T-helper 17 cell (primary cell): ENCODE measurements at places on chromosomes 4 and X.

DNA sequence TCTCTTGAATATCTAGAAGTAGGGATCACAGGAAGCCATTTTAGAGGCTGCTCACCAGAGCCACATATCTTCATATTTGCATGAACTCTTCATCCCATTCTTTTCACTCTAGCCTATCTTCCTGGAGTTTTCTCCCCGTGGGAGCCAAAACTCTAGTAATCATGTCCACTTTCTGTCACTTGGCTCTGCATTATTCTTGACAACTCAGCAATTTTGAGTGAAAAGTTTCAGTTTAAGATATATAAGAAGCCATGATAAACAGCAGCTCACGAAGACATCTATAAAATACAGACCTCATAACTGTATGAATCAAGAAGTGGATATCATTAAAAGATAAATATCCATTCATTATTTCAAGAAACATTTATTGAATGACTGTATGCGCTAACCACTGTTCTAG lies 79.1 kb upstream of the NR0B1 start:
- DNase-seq, result no peak

DNA sequence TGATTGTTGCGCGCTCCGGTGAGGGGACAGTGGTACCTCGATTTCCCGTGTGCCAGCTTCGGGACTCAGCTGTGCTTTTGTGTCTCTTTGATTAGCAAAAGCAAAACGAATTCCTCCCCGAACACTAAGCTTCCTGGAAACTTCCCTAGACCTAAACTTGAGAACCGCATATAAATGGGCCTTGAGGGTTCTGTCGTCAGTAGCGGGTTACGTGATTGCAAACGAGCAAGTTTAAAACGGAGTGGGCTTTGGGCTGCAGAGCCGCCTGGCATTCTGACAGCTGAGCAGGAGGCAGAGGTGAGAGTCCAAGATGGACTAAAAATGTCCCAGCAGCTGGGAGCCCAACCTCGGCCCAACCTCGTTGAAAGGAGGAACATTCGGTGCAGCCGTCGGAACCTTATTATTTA lies 1.2 kb upstream of the TAPT1 start:
- no peak for DNase-seq

DNA sequence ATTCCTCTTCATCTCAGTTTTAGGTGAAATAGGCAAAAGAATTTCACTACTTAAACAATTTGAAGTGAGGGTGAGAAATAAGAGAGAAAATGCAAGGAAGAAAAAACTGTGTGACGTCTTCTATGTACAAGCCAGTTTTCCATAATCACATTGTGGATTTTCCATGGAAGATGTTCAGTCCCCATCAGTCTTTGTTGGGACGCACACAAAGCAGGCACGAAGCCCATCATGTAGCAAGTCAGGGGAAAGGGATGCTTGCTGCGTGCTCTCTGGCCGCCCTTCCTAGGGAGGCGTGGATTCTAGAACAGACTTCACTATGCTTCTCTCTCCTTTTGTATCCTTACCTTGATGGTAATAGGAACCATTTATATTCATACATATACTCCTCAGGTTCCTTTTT lies 54.7 kb downstream of the RBPJ start:
- DNase-seq, result no peak

DNA sequence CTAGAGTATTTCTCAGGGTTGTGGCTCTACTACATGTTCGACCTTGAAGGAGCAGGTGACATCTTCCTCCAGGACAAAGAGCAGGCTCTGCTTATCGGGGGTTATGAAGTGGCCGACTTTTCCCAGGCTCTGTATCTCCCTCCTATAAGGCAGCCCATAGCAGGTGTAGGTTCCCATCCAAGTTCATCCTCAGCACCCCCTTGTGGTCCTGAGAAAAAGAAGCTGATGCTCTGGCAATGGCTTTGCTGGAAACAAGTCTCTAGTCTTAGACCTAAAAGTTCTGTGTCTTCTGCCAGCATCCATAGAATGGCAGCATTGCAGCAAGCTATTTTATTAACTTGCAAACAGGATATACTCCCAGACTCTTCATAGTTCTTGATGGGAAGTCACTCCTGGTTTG lies 836.6 kb upstream of the PRKX start:
- no peak for DNase-seq

GRCh38 chr4:87219632-87220093 lies 755 bp downstream of the KLHL8 start:
- peak; percentile 48 for DNase-seq

DNA sequence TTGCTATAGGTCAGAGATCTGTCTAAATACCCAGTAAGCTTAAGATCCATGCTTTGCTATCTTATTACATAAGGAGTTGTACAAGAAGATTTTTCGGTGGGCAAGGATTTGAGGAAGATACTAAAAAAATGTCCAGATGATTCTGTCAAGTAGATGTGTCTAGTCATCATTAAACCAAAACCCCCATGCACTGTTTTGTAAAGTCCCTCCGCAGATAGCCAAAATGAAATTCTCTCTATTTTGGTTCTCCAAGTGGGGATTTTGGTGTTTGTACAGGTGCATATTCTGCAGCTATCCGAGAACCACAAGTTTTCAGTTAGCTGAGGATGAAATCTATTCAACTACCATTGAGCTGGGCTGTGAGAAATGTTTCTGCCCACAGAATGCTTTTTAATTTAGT lies 994.8 kb downstream of the NLGN4X start:
- no peak for DNase-seq

- no peak for DNase-seq
Observed at GRCh38 chr4:180333162-180333561, 1910.0 kb upstream of the TENM3 start.

DNA sequence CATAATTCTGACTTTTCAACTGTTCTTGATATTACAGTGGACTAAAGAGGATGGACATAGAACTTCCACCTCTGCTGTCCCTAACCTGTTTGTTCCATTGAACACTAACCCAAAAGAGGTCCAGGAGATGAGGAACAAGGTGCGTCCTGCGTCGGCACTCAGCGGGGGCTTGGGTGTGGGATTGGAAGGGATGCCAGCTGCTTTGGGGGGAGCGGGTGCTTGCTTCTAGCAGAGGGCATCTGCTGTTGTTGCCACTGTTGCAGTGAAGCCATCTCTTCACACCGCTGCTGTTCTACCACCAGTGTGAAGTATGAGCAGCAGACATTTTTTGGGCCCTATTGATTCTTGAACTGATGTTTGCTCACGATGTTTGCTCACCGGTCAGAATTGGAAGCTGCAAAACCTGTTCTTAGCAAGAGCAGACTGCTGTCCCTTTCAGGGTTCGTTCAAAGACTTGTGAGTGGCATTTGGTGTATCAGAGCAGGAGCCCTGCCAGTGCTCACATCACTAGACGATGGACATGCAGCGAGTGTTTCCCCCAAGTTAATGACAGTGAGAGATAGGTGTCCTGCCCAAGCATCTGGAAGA lies 55.4 kb downstream of the NOP14 start:
- no peak for DNase-seq

- DNase-seq, result no peak
Observed at GRCh38 chr4:87235020-87235671, 14.7 kb upstream of the KLHL8 start.

DNA sequence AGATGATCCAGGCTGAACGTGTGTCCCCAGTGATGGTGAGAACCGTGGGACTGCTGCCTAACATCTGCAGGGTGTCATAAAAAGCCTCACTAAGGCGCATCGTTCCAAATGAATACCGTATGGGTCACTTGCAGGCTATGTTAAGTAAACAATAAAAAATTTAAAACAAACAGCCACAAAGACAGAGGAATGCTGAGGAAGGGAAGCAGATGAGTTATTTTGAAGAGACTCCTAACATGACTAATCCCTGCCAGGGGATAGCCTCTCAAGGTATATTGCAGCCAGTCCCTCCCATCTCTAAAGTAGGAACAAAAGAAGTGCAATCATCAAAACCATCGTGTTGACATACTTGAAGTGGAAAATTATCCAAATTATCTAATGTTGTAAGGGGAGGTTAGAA lies 83.8 kb downstream of the UNC5C start:
- no peak for DNase-seq

DNA sequence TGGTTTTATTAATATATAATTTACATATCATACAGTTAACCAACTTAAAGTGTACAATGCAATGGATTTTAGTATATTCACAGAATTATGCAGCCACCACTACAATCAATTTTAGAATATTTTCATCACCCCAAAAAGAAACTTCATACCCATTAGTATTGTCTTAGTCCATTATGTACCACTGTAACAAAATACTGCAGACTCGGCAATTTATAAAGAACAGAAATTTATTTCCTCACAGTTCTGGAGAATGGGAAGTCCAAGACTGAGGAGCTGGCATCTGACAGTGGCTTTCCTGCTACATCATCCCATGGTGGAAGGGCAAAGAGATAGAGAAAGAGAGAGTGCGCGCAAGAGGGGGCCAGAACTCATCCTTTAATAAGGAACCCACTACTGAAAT lies 8.9 kb upstream of the ZCCHC13 start:
- DNase-seq, result no peak

- no peak for DNase-seq
Observed at GRCh38 chrX:108664701-108665100, 71.7 kb downstream of the IRS4 start.
